Effector memory CD8-positive, alpha-beta T cell (primary cell): ENCODE measurements at places on chromosomes 7 and 10.

- H3K36me3 ChIP-seq, result peaks cover 7% of the 10 kb centered on the region
- no peaks in the 10 kb centered on the region for H3K27me3 ChIP-seq
- no peak overlapping the region for H3K4me3 ChIP-seq
- peaks cover 10% of the 10 kb centered on the region for H3K4me1 ChIP-seq
- DNase-seq, result no peak
These were observed 36.2 kb upstream of the PPIF start for GRCh38 chr10:79310911-79311573.

- no peak overlapping the region for H3K27ac ChIP-seq
- H3K27me3 ChIP-seq, result no peaks in the 10 kb centered on the region
- no peak for DNase-seq
- H3K4me1 ChIP-seq, result peaks cover 4% of the 10 kb centered on the region
These were observed 64.1 kb downstream of the AHR start for GRCh38 chr7:17362439-17363105.

DNA sequence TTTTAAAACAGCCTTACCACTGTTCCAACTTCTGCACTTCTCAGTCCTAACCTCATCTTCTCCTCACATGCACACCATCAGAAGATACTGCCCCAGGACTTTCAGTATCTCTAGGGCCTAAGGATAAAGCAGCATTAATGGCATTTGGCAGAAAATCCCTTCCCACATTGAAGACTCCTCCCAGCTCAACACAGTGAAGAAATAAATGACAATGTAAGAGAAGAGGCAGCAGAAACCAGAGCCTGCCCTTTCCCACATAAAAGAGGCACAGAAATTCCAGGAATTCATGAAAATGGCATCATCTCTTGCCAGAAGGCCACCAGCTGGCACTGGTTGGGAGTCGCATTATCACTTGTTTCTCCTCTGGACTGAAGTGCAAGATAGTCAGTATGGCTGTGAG, 3.7 kb downstream of the GCC1 start:
- H3K36me3 ChIP-seq, result peaks cover 29% of the 10 kb centered on the region
- H3K4me3 ChIP-seq, result peak overlapping the region; percentile 60
- no peak for DNase-seq
- no peaks in the 10 kb centered on the region for H3K27me3 ChIP-seq
- peaks cover 68% of the 10 kb centered on the region for H3K4me1 ChIP-seq

- no peak for DNase-seq
- H3K4me3 ChIP-seq, result no peak overlapping the region
- no peaks in the 10 kb centered on the region for H3K27me3 ChIP-seq
- no peak overlapping the region for H3K27ac ChIP-seq
- H3K36me3 ChIP-seq, result no peaks in the 10 kb centered on the region
These were observed 164.2 kb downstream of the THSD7A start for GRCh38 chr7:11667810-11668185.

DNA sequence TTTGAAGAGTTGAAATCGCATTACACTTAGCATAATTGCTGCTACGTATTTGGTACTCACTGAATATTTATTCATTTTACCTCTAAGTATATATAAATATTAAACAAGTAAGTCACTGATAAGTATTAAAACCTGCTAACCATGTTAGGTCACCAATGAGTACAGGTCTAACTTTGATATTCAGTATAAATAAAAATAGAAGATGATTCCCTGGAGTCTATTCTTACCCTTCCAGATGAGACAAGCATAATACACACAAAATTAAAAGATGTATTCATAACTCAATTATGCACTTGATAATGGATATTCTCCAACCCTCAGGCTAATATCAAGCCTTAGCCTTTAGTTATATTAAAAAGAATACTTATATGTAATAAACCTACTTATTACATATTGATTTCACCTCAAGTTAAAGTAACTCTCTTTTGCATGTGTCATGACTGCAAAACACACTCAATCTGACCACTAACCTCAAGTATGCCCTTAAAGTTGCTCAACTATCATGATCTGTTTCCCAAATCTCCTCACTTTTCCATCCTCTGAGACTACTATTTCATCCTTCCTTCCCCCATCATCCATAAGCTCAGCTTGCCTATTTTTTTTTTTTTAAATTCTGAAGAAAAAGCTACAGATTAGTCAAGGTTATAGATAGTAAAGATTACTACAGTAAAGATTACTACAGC, 46.8 kb downstream of the IPMK start:
- no peak overlapping the region for H3K27ac ChIP-seq
- H3K27me3 ChIP-seq, result no peaks in the 10 kb centered on the region
- H3K4me3 ChIP-seq, result no peak overlapping the region
- no peak for DNase-seq
- H3K4me1 ChIP-seq, result no peaks in the 10 kb centered on the region

DNA sequence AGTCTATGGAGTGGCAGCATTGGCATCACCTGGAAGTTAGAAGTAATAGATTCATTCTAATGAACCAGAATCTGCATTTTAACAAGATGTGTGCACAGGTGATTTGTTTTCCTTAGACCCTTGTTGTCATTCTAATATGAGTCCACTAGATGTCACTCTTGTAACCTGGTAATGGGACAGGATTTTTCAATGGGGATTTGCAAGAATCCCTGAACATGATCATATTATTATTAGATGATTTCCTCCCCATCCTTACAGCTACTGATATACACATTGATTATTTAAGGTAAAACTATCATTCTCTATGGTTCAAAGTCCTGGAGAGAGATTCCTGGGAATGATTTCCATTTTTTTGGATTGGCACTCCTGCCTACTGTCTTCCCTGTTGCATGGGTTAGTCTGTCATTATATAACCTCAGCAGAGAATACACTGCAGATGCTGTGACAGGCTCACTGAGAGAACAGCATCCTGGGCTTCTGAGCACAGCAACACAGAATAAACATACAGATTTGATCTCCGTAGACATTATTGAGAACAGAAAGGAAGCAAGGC, 194.9 kb downstream of the SUGCT start:
- H3K27ac ChIP-seq, result no peak overlapping the region
- peaks cover 2% of the 10 kb centered on the region for H3K4me1 ChIP-seq
- H3K27me3 ChIP-seq, result no peaks in the 10 kb centered on the region
- DNase-seq, result no peak
- no peak overlapping the region for H3K4me3 ChIP-seq

DNA sequence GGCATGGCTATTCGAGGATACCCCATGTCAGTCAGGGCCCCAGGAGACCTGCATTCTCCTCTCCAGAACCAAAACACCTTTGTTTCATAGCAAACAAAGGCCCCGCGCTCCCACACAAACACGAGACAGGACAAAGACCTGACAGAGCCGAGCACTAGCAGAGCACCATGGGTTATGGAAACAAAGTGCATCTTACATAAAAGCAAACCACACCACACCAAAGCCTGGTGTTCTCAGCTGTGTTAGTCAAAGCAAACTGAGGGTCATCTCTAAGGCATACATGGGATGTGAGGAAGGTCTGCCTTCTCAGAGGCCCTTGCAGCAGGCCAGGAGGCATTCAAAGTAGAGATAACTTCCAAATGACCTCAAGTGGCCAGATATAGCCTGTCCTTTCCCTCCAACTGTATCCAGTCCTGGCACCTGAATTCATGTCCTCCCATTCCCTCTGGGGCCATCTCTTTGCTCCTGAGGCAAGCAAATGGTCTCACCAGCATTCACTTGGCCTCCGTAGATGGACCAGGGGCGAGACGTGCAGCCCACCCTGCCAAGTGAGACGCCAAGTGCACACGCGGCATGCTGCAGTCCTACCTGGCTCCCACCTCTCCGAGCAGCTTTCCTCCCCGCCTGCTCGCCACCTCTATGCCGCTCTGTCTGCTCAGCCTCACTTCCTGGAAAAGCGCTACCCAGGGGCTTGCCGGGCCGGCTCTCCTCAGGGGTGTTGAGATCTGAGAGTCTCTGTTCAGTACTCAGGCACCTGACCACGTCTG, 45.3 kb upstream of the PDLIM1 start:
- H3K4me1 ChIP-seq, result no peaks in the 10 kb centered on the region
- H3K27ac ChIP-seq, result no peak overlapping the region
- DNase-seq, result no peak
- H3K36me3 ChIP-seq, result no peaks in the 10 kb centered on the region
- H3K27me3 ChIP-seq, result no peaks in the 10 kb centered on the region

GRCh38 chr10:58661336-58661735, 148.7 kb downstream of the BICC1 start:
- no peak for DNase-seq
- no peaks in the 10 kb centered on the region for H3K27me3 ChIP-seq
- H3K27ac ChIP-seq, result no peak overlapping the region
- H3K4me3 ChIP-seq, result peak overlapping the region; percentile 31
- H3K4me1 ChIP-seq, result peaks cover 6% of the 10 kb centered on the region

- H3K4me1 ChIP-seq, result no peaks in the 10 kb centered on the region
- DNase-seq, result no peak
- H3K27me3 ChIP-seq, result peaks cover 6% of the 10 kb centered on the region
- H3K4me3 ChIP-seq, result no peak overlapping the region
- H3K27ac ChIP-seq, result no peak overlapping the region
These were observed 291.2 kb upstream of the MEOX2 start for GRCh38 chr7:15977663-15978062.

DNA sequence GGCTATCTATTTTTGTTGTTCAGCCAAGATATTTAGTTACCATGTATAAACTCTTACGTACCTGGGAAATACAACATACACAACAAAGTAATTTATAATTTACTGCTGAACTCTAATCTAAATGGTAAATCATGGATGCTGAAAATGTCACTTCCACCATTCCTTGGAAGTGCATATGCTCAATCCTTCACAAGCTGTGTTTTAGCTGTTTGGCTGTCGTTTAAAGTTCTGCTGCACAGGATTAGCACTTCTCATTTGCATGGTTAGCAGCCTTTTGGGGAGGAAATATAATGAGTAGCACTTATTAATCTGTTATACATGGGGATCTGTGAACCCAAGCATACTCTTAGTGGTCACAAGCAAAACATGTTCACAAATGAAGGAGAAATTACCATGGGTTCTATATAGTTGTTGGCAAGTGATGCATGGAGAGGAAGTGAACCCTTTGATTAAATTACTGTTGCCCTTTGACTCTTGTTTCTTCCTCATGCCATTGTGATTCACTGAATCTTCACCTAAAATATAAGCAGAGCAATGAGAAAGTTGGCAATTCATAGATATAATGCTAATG, 18.5 kb downstream of the PIK3CG start:
- no peak overlapping the region for H3K4me3 ChIP-seq
- H3K4me1 ChIP-seq, result peaks cover 42% of the 10 kb centered on the region
- H3K36me3 ChIP-seq, result peaks cover 97% of the 10 kb centered on the region
- peak overlapping the region; percentile 64 for H3K27ac ChIP-seq
- DNase-seq, result no peak
- H3K27me3 ChIP-seq, result no peaks in the 10 kb centered on the region

- no peaks in the 10 kb centered on the region for H3K36me3 ChIP-seq
- DNase-seq, result no peak
- H3K4me1 ChIP-seq, result no peaks in the 10 kb centered on the region
- no peak overlapping the region for H3K4me3 ChIP-seq
These were observed 37.0 kb downstream of the JAKMIP3 start for GRCh38 chr10:132102717-132103110.

GRCh38 chr7:82443036-82443546, 486 bp downstream of the CACNA2D1 start:
- peak overlapping the region; percentile 58 for H3K4me3 ChIP-seq
- DNase-seq, result no peak
- H3K36me3 ChIP-seq, result peaks cover 3% of the 10 kb centered on the region
- H3K27me3 ChIP-seq, result peaks cover 34% of the 10 kb centered on the region
- no peak overlapping the region for H3K27ac ChIP-seq

DNA sequence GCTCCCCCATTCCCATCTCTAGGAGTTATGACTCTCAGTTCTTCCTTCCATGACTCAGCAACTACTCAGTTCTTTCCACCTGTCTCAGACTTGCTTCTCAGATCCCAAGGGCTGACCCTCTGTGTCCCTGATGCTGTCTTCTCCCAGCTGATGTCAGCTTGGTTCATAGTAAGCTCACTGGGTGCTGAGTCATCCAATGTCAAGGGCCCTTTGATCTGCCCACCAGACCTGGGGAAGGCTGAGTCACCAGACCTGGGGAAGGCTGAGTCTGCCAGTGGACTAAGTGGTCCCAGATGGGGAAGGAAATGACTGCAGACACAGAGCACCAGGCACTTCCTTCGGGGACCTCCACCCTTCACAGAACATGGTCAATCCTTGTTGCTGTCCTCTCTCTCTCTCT, 76.1 kb upstream of the ZEB1 start:
- no peaks in the 10 kb centered on the region for H3K36me3 ChIP-seq
- no peak overlapping the region for H3K4me3 ChIP-seq
- DNase-seq, result no peak
- peaks cover 14% of the 10 kb centered on the region for H3K27me3 ChIP-seq

DNA sequence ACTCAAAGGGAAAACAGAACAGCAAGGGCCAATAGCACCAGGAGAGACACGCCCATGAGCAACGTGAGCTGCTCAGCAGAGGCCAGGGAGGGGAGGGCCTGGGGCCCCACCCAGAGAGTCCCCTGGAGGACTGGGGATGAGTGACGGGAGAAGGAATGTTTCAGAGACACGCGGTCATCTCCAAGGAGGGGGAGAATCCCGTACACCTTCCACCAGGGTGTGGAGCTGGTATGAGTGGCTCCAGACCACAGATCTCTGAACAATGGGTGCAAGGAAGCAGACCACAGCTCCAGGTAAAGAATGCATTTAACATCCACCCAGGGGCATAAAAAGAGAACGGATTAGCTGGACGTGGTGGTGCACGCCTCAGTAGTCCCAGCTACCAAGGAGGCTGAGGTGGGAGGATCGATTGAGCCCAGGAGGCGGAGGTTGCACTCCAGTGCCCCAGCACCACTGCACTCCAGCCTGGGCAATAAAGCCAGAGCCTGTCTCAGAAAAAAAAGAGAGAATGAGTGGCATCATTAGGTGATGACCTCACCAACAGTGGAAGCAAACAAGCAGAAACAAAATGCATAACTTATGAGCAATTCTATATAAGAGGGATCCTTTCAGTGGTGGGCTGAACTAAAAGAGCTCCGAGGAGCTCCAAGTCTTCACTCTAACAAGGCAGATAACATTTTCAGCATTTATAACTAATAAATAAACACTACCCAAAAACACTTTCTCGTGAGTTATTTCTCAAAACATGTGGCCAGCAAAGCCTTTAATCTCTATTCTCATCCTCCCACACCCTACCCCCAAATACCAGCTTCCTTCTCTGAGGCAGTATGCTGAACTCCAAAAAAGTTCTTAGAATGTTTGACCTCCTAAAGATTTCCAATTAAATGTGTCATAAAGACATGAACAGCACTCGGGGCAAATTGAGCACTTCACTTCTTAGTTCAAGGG, 12.5 kb downstream of the PSAP start:
- peaks cover 52% of the 10 kb centered on the region for H3K4me1 ChIP-seq
- peak overlapping the region; percentile 23 for H3K4me3 ChIP-seq
- no peaks in the 10 kb centered on the region for H3K27me3 ChIP-seq
- no peak for DNase-seq
- H3K27ac ChIP-seq, result peak overlapping the region; percentile 75
- peaks cover 3% of the 10 kb centered on the region for H3K36me3 ChIP-seq

DNA sequence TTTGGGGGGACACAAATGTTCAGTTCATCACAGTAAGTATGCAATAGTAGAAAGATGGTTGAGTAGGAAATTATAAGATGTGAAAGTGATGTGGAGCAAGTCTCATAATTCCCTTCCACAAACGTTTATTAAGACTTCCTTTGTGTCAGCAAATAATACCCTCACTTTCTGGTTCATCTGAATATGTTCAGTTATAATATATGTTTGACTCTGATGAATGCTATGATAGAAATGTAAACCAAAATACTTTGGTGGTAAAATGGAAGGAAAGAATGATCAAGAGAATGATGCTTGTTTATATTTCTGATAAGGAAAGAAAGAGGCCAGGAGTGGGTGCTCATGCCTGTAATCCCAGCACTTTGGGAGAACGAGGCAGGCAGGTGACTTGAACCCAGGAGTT, 111.7 kb upstream of the PLXDC2 start:
- H3K36me3 ChIP-seq, result no peaks in the 10 kb centered on the region
- H3K27me3 ChIP-seq, result no peaks in the 10 kb centered on the region
- no peak for DNase-seq
- H3K4me1 ChIP-seq, result no peaks in the 10 kb centered on the region
- no peak overlapping the region for H3K27ac ChIP-seq
